Stimulated activated CD4-positive, alpha-beta T cell treated with anti-CD3 and anti-CD28 coated beads, TNF-alpha, amount 100 ng/mL, for 24 hours (primary cell): ENCODE measurements at places on chromosomes 2 and 18.

- no peak for DNase-seq
These were observed 57.6 kb downstream of the CCNT2 start for GRCh38 chr2:134976074-134976702.

GRCh38 chr2:191739194-191739593 lies 61.3 kb downstream of the NABP1 start:
- no peak for DNase-seq

DNA sequence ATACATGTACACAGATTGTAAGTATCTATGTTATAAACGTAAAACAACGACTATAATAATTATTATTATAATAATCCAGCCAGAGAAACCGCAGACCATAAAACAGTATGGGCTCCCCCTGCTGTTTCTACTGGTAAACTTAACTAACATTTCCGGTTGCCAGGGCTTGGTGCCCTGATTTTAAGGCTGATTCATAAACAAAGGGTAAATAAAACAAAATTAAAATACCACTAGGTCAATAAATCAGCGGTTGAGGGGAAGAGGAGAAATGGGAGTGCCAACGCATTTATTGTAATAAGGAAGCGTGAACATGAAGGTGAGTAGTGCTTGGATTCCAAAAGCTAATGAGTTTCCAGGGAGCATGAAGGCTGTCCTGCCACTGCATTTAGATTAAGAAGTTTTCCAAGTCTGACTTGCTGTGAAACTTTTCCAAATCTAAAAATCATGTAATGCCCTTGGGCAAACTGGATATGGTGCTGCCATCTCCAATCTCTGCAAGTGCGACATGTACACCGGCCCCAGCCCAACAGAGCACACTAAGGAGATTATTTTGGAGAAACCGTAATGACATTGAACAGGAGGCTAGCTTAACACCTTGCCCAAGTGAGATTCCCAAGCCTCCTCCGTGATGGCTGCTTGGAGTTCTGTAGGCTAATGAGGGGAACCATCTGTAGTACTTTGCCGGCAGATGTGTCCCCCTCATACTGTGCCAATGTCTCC lies 50.7 kb upstream of the HNRNPA3 start:
- no peak for DNase-seq

- DNase-seq = no peak
These were observed 191.6 kb upstream of the SLC14A2 start for GRCh38 chr18:45423659-45424058.

GRCh38 chr2:170680172-170680941 lies 34.8 kb upstream of the SP5 start:
- DNase-seq = no peak

- DNase-seq = no peak
These were observed 216.3 kb downstream of the BCL11A start for GRCh38 chr2:60337142-60337497.

- no peak for DNase-seq
These were observed 543.7 kb downstream of the SUCLG1 start for GRCh38 chr2:83915381-83915780.
